Activated T-cell treated with anti-CD3 and anti-CD28 coated beads for 4 hours (primary cell): ENCODE measurements at places on chromosomes 5 and 9.

DNA sequence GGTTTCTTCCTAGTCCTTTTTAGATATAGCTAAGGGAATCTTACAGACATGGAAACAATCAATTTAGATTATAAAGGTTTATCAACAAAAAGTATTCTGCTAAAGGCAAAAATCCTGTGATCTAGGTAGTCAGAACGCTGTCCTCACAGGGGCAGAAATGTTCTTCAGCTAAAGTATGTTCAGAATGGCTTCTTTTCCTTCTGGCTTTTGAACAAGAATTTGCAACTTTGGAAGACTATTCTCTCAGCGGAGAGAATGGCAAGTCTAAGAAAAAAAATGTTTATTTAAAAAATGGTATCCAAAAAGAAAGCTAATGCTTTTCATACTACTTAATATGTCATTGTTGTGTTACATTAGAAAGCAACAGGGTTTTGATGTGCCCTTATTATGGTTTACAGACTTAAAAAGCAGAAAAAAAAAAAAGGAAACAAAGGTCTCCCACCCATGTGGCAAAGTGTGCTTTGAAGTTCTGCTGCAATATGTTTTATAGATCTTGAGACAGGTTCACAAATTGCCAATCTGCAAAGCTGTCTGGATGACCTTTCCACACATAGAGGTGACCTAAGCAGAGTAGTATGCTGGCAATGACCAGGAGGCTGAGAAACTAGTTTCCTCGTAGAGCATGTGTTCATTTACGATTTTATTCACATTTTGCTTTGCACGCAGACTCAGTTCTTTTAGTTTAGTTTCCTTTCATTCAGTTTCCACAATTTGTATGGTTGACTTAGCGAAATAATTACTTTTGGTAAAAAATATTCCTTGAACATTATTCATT lies 45.1 kb upstream of the PJA2 start:
- no peak for DNase-seq

DNA sequence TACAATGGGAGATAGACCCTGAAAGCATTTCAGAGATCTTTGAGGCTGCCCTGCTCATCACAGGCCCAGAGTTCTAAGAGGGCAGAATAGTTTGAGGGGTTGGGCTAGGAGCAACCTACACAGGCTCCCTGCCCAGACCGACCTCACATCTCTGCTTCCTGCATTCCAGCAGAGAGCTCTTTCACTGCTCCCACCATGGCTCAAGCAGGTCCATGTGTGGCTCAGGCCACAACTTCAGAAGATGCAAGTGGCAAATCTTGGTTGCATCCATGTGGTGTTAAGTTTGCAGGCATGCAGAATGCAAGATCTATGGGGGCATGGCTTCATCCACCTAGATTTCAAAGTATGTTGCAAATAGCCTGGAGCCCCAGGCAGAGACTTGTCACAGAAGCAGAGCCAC lies 39.0 kb downstream of the GDA start:
- DNase-seq, result no peak

GRCh38 chr9:137899551-137900360 lies 22.2 kb downstream of the CACNA1B start:
- no peak for DNase-seq

GRCh38 chr5:176809544-176810080 lies 747 bp upstream of the UNC5A start:
- no peak for DNase-seq

DNA sequence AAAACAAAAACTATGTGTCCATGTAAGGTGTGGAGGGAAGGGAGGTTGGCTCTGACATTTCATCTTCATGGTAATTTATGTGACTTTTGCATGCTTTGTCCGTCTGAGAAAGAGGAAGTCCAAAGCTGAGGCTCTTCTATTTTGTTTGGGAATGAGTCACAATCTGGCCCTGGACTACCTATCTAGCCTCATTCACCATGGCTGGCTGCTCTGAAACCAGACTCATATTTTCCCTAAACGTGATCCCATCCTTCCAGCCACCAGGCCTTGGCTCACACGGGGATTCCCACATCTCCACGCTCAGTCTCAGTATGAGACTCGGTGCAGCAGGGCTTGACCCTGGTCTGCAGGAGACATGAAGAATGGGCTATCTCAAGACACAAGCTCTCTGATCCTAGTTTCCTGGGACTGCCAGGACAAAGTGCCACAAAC lies 672.8 kb downstream of the ACTL7B start:
- no peak for DNase-seq

DNA sequence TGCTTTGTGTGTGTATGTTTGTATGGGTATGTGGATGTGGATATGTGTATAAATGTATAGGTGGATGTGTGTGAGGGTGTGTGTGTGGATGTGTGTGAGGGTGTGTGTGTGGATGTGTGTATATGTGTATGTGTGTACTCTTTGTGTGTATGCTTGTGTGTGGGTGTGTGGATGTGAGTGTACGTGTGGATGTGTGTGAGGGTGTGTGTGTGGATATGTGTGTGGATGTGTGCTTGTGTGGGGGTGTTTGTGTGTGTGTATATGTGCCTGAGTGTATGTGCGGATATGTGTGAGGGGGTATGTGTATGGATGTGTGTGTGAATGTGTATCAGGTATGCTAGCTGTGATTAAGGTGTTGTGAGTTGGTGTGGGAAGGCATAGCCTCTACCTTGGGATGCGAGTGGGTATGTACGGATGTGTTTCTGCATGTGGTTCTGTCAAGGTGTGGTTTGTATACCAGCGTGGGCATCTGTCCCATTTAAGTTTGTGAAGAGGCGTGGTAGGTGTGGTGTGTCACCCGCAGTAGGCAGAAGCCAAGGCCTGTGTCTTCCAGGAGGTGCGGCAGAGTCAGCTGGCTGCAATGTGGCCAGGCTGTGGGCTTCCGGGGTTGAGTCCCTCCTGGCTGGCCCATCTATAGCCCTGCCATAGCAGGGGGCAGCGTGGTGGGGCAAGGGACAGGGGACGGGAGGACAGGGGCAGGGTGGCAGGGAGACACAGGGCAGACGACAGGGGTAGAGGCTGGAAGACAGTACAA lies 155.8 kb downstream of the DAB2IP start:
- no peak for DNase-seq

- DNase-seq, result no peak
These were observed 106.3 kb upstream of the SSBP2 start for GRCh38 chr5:81856948-81857928.

DNA sequence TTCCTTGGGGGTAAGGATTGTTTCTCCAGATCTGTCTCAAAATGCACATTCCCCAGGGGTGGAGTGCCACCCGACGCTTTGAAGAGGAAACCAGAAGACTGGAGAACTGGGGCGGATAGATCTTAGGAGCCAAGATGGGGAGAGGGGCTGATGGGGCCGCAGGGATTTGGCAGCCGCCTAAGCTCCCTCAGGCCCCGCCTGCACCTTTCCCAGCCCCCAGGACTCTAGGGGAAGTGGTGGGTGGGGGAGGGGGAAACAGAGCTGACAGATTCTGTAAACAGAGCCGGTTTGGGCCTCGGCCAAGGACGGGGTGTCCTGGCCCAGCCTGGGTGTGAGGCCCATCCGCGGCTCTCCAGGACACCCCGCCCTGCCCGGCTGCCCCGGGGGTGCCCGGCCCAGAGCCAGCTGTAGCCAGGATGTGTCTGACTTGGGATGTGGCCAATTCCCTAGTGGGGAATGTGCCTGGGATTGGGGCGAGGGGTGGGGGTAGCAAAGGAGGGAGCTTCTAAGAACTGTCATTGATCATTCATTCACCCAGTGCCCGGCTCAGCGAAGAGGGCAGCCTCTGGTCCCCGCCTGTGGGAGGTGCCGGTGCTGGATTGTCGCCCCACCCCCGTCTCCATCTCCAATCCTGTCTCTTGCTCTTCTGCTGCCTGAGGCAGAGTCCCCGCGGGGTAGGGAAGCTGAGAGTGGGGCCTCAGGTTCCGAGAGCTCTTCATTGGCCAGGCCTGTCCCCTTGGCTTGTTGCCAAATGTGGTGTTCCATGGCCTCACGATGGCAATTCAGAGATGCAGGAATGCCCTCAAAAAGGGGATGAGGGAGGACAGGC lies 54.8 kb upstream of the CDKN2AIPNL start:
- DNase-seq, result peak; percentile 15

DNA sequence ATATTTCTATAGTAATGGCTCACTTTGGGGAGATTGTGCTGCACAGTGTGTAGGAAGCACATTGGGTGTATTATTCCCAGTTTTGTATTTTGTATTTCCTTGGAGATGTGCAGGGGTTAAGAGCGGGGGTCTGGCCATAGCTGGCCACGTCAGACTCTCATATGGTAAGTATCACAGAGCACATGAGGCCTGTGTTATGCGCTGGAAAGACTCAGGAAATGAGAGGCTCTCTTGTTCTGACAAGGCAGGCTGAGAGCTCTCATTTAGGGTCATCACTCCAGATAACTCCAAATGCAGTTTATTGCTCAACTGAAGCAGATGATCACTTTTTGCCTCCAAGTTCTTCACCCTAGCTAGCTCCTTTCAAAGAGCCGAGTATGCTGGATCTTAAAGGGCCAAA lies 205.7 kb downstream of the NTRK2 start:
- no peak for DNase-seq

- DNase-seq, result no peak
These were observed 7.9 kb upstream of the ERMP1 start for GRCh38 chr9:5840788-5841187.

GRCh38 chr9:132878695-132879456 lies at the start of gene SPACA9:
TSS of gene SPACA9 (plus strand) at chr9:132878898. CDS start at chr9:132883948, 5,050 bp downstream.
- DNase-seq, result peak; percentile 17

DNA sequence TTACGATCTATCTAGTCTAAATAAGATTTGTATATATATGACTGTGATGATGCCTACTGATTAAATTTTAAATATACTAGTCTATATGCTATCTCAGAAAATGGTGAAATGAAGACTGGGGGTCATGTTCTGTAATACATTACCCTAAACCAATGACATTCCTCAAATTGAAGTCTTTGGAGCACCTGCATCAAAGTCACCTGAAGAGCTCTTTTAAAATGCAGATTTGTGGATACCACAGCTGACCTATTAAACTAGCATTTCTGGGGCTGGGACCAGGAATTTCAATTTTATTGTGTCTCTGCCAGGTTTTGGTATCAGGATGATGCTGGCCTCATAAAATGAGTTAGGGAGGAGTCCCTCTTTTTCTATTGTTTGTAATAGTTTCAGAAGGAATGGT lies 631.9 kb upstream of the DMAC1 start:
- DNase-seq, result no peak

DNA sequence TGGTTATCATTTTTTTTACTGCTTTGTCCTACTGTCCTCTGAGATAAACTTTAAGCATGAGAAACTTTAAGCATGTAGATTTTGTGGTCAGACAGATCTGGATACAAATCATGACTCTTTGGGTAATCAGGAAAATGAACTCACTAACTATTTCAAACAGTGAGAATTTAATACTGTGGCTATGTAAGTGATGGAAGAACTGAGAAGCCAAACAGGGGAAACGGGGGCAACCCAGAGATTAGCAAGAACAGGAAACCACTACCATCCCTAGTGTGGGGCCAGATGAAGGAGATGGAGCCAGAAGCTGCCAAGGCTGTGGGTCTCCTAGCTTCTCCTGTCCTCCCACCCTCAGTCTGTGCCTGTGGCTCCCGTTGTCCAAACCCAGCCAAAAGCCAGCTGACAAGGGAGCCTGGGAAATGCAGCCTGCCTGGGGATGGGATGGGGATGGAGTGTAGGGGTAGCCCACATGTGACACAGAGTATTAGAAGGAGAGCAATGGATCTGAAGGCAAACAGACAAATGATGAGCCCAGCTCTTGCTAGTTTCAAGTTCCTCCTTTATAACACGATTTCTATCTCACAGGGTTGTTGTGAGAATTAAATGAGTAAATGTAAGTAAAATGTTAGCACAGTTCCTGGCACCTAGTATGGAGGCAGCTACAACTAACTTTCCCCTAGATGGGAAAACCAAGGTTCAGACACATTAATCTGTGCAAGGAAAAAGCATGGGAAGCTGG lies 27.7 kb upstream of the CDC23 start:
- no peak for DNase-seq

- no peak for DNase-seq
These were observed 17.5 kb downstream of the CYFIP2 start for GRCh38 chr5:157283434-157283833.

GRCh38 chr9:137506274-137506673 lies 43.9 kb downstream of the PNPLA7 start:
- no peak for DNase-seq

- DNase-seq, result no peak
These were observed 163.1 kb downstream of the LRRC70 start for GRCh38 chr5:62741761-62742160.

DNA sequence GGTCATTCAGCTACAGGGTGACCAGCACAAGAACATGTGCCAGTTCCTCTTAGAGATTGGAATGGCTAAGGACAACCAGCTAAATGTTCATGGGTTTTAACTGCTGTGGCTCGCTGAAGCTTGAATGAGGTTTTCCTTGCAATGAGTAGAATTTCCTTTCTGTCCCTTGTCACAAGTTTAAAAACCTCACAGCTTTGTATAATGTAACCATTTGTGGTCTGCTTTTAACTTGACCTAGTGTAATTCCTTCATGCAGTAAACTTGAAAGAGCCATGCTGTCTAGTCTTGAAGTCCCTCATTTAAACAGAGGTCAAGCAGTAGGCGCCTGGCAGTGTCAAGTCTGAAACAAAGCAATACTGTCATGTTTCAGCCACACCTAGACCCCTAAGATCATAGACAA lies 181.3 kb upstream of the DMRT1 start:
- DNase-seq, result no peak

DNA sequence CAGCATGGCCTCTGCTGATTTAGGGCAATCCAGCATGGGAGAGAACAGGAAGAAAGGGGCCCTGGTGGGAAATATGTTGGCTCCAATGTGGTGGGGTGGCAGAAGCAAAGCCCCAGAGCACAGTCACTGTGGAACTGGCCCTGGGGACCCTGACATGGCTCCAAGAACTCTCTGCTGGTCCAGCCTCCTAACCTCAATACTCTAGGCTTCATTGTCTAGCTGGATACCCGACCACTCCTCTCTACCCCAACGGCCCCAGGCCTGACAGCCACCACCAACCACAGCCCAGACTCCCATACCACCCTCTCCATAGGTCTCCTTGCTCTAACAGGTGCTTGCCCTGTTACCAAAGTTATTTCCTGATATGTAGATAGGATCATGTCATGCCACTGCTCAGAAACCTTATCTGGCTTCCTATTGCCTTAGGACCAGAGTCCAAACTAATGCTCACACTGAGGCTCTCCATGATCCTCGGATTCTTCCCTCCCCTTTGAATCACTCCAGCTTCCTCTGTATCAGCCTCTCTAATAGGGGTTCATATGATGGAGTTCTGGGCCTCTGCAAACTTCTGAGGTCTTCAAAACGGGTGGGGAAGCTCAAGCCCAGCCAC lies 12.9 kb downstream of the ACSL6 start:
- DNase-seq, result no peak

GRCh38 chr5:176781054-176781375 lies 29.3 kb upstream of the UNC5A start:
- DNase-seq, result no peak
